M059J (cell line): ENCODE measurements at places on chromosomes 1 and 21. TPM values are rescaled to one million over a fixed set of nuclear protein-coding genes. Genes with fewer than 3 reads are reported as not detected.

PLEKHN1 gene
- 2.4 and 4.5 TPM in 2 replicates for total RNA-seq

SPRR2F gene
- not detected in 2 replicates for total RNA-seq

OR14K1 gene
- not detected in 2 replicates for total RNA-seq

CD2 gene
- not detected in 2 replicates for total RNA-seq

GRCh38 chr1:59044535-59045121, 252.3 kb upstream of the FGGY start:
- peak; percentile 43 for DNase-seq

DNA sequence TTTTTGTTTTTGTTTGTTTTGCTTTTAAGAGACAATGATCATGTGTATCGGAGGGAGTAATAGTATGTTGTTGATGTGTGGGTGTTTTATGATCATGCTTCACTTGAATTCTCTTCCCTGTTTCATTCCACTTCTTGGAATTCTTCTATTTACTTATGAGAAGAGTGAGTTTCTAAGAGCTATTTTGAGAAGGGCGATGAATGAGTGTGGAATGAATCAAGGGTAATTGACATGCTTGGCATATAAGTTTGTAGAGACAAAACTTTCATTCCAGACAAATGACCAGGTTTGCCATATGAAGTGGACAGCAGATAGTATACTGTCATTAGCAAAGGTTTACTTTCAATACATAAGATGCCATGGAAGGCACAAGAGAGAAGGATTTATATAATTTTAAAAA, 42.3 kb upstream of the PDC start:
- peak; percentile 50 for DNase-seq

DNA sequence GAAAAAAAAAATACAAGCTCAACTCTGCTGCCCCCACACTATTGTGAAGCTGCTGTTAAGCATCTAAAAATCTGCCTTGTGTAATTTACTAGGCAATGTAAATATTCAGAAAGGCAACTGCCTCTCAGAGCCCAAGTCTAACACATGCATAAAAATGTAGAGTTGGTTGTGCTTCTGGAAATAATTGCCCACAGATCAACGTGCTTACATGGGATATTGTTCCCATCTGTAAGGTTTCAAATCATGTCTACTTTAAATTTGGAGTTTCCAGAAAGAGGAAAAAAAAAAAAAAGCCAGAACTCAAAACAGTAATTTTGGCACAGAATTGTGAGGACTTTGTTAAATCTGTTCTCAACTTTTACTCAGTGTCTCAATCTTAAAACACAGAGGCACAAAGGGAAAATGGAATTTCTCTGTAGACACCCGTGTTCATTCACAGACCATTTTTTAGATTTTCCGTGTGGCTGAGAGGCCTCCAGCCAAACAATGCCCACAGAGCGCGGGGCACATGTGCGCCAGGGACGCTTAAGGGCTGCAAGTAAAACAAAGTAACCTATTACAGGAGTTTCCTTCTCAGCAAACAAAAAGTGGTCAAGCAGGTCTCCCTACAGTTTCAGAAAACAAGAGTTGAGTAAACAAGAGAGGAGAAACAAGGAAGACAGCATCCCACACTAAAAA, 115.5 kb downstream of the RERE start:
- peak; percentile 38 for DNase-seq

GRCh38 chr1:27938488-27938887, 3.7 kb downstream of the SMPDL3B start:
- no peak for DNase-seq

DNA sequence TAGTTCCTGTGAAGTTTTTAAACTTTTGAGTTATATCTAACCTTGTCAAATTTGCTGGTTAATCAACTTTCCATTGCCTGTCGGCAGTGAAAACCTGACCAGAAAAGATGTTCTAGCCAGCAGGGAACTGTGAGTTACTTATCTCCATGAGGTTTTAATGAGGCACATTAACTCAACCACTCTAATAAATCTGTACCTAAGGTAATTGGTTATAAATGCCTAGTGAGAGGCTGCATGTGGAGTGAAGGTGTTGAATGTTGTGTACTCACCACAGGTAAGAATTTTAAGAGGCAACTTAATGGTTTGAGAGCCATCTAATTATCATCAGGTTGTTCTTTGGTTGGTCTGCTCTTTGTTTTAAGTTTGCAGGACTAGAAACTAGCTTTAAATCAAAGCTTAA, 138.4 kb upstream of the LHX8 start:
- DNase-seq, result no peak

DNA sequence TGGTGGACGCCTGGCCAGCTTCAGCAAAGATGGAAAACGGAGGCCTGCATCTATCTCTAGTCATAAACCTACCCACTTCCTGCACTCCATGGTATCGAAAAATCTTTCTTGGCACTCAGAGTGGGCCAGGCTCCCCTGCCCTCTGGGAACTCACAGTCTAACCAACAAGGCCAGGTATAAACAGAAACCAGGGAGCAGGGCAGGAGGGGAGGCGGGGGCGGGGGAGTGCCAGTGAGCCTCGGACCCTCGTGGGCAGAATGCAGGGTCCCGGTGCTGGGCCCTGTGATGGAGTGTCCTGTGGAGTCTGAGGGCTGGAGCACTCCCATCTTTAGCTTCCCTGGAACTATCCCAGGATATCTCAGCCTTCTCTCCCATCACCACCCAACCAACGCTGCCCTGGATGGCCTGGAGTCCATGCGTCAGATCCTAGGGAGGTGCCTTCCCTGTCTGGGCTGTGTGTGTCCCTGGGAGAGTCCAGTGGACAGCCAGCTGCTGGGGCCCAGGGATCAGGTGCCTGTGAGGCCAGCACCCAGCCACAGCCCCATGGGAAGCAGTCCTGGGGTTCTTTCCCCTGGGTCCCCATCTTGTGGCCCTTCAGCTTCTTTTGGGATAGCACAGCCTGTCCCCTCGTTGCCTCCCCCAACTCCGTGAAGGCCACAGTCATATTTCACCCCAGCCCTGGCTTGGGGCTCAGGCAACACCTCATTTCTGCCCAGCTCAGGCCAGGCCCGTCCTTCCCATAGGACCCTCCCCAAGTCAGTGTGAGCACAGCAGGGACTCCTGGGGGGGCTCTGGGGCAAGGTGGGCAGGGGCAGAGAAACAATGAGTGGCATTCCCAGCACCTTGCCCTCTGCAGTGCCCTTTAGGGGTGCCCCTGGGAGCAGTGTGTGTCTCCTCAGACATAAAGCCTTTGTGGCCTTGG, 1.1 kb upstream of the EPS8L3 start:
- DNase-seq, result no peak

DNA sequence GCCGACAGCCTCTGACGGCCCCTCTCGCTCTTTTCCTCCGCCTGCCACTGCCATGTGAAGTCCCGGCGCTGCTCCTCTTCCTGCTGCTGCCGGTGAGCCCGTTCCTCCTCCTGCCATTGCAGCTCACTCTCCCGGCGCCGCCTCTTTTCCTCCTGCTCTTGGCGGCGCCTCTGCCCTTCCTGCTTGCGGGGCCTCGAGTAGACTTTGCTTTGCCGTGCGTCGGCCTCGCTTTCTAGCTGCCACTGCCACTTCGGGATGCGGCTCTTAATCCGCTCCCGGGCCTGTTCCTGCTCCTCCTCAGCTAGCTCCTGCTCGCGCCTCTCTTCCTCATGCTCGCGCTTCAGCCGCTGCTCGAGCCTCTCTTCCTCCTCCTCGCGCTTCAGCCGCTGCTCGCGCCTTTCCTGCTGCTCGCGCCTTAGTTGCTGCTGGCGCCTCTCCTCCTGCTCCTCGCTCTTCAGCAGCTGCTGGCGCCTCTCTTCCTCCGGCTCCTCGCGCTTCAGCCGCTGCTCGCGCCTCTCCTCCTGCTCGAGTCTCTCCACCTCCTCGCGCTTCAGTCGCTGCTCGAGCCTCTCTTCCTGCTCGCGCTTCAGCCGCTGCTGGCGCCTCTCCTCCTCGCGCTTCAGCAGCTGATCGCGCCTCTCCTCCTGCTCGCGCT, 4.3 kb downstream of the TCHH start:
- DNase-seq, result no peak

GRCh38 chr1:247294282-247294681, 37.4 kb downstream of the ZNF496 start:
- DNase-seq, result peak; percentile 88

GRCh38 chr1:78437941-78438340, 52.8 kb upstream of the PTGFR start:
- no peak for DNase-seq

- no peak for DNase-seq
Measured at GRCh38 chr1:31869449-31869848, 53.6 kb upstream of the SPOCD1 start.

DNA sequence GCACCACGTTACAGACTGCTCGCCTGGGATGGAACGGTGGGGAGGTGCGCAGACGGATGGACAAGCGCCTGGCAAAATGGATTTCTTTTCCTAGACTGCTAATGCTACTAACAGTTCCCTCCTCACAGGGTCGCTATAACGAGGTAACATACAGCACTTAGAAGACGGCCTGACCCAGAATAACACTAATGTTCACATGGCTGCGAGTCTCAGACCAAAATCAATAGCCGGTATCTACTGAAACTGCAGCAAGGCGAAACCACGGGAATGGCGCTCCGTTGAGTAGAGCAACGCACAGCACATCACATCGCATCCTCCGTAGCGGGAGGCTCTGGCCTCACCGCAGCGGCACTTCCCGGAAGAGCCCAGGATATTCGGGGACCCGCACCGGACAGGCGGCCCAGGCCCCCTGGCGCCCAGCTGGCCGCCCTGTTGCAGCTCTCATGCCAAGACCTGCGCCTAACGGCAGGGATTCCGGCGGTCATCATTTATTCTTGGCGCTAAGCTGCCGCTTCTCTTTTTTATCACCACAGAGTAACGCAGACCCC, 46.6 kb downstream of the VPS26C start:
- peak; percentile 56 for DNase-seq

- DNase-seq, result peak; percentile 57
Measured at GRCh38 chr1:118077331-118078045, 107.5 kb downstream of the SPAG17 start.

DNA sequence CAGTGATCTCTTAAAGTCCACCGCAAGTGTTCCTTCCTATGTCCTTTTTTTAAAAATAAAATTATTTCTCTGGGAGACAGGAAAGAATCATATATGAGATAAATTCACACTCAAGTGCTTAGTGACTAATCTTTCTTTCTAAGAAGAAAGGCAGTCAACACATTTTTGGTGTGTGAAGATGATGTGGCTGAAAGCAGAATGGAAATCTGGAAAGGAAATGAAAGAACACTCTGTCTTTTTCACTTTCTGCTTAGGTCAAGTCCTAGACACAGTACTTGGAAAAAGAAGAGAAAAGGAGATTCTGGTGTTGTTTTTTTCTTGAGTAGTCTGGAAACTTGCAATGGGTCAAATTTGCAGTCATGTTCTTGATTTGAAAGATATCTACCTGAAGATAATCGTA, 45.5 kb upstream of the PRRX1 start:
- no peak for DNase-seq

DNA sequence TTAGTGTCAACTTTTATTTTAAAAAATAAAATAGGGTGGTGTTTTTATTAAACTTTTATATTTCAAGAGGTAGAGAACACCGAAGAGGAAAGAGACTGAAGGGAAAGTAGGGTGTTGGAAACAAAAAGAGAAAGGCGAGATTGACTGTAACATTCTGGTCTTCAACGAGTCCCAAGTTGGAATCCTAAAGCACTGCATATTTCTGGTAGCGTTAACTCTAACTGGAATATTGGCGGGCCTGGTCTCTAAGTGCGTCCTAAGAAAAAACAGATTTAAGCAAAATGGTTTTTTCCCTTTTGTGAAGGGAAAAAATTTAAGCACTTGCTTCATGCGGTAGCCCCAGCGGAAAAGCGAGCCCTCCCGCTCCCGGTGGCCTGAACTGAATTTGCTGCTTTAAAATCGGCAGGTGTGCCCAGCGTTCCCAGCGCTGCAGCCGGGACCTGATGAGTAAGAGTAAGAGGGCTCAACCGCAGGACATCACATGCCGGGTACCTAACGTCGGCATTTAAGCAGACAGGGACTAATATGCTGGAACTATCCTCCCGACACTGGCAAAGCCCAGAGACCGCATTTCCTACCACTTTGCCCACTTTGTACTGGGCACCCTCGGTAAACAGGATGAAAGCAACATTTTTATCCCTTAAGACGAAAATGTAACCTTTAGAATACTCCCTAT, 30.5 kb upstream of the NFIA start:
- peak; percentile 26 for DNase-seq

- DNase-seq, result no peak
Measured at GRCh38 chr1:247639381-247639981, 34.1 kb downstream of the OR2G3 start.
